C1 segment of cervical spinal cord (tissue), 14 donors: ENCODE measurements at places on chromosomes 4 and X.
A peak's percentile ranks its signal among the peaks of the same experiment; 100 is the strongest.

DNA sequence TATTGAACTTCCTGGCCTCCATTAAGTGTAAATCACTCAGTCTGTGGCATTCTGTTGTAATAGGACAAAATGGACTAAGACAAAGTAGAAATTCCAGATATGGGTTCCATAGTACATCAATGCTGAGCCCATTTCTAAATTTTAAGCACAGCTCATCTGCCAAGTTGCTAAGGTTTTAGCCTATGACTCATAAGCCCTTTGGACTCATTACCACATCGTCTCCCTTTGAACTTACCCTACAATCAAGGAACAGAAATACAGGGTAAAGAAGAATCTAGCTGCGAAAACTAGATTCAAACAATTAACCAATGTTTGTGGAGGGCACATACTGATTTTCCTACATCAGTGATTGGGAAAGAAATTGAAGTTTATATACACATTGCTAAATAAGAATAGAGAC is 31.8 kb downstream of the NAA11 start:
- no peak for DNase-seq

- no peak for DNase-seq
Observed at GRCh38 chr4:159027535-159027934, 75.3 kb upstream of the RAPGEF2 start.

DNA sequence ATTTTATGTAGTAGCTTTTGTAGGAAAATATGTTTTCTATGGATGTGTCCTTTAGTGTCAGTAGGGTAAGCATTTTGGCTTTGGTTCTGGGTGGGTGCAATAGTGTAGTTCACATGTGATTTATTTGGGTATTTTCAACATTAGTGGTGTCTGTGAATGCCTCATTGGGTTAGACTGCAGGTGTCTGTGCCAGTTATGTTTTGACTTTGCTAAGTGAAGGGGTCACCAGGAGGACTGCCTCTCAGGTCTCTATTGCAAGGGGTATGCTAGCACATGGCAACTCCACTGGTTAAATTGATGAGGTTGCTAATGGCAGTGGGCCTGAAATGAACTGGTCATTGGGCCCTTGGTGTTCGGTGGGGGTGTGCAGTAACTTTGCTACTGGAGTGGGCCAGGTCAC is 467.1 kb downstream of the NAF1 start:
- no peak for DNase-seq

- DNase-seq, result no peak
Observed at GRCh38 chrX:151702026-151702714, 6.9 kb downstream of the PRRG3 start.

DNA sequence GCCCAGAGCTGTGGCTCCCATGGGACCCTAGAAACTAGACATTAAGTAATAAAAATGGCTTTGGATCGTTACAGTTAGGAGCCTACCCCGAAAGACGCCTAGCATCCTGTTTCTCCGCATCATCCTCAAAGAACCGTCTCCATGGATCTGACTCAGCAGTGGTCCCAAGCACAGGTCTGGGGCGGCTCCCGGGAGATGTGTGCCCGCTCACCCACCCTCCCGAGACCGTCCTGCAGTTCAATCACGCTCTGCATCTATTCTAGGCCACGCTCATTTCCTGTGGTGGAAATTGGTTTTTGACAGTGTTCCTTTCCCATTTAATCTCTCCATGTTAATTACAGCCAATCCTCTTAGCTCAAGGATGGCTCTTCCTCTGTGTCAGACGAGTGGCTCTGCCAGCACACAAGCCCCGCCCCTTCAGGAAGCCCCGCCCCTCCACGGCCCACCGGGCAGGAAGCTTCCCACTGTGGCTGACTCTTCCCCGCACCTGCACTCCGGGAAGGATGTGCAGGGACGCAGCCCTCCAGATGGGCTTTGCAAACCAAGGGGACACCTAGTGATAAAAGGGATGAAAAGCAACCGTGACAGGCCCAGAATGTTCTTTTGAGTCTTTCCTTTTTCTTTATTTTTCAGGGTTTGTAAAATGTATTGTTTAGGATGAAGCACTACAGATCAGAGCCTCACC is 34.5 kb upstream of the HELT start:
- DNase-seq, result peak; percentile 20

DNA sequence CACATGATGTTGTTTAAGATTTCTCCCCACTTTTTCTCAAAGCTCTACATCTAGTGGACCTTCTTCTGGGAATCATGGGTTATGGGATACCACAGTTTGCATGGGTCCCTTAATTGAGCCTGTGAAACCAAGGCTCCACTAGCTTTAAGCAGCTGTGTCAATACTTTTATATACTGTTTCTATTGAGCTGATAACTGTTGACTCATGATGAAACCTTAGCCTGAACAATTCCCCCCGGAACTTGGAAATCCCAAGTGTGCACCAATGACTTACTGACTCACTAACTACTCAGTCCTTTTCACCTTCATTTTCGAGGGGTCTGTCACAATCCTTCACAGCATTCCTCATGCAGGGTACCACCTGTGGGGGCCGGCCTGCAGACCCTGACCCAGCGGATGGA is 12.7 kb upstream of the SPIN4 start:
- DNase-seq, result no peak

- DNase-seq, result no peak
Observed at GRCh38 chr4:164087733-164088132, 593.2 kb downstream of the TMA16 start.

- peak; percentile 58 for DNase-seq
Observed at GRCh38 chr4:38179690-38180377, 219.6 kb downstream of the PTTG2 start.

DNA sequence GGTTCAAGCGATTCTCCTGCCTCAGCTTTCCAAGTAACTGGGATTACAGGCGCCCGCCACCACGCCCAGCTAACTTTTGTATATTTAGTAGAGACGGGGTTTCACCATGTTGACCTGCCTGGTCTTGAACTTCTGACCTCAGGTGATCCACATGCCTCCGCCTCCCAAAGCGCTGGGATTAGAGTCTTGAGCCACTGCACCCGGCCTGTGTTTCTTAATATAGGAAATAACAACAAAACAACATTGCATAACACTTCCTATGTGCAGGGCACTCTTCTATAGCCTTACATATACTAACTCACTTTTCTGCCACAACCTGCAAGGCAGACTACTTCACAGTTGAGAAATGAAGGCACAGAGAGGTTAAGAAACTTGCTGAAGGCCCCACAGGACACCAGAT is 12.8 kb upstream of the TMEM131L start:
- no peak for DNase-seq

- DNase-seq, result no peak
Observed at GRCh38 chr4:40309250-40309774, 25.8 kb upstream of the CHRNA9 start.

DNA sequence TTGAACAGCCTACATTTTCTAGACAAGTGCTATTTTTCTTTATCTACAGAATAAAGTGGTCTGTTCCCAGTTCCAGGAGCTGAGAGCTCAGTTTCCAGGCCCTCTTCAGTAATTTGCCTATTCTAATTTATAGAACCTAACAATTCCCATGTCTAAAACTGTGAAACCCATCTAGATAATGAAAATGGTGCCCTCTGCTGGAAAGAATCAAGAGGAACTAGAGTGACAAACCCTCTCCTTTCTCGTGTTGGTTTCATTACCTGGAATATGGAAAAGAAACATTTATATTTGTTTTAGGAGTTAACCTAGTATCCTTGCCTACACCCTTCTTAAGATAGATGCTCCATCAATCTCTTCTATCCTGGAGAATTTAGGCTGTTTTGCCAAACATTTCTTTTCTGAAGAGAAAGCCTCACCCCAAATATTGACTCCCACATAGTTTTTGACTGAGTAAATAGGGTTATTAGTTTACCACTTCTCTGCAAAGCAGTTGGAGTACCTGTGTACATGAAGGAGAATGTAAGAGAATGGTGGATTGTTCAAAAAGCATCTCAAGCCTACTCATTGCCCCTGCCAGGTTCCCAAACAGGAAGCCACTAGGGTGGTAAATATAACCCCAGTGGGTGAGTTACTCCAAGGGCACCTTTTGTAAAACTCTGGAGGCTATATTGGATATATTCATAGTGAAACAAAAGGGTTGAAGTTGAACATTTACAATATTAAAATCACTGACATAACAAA is 121.6 kb downstream of the RASL11B start:
- DNase-seq, result no peak

- no peak for DNase-seq
Observed at GRCh38 chrX:12986164-12986779, 11.4 kb downstream of the TMSB4X start.

DNA sequence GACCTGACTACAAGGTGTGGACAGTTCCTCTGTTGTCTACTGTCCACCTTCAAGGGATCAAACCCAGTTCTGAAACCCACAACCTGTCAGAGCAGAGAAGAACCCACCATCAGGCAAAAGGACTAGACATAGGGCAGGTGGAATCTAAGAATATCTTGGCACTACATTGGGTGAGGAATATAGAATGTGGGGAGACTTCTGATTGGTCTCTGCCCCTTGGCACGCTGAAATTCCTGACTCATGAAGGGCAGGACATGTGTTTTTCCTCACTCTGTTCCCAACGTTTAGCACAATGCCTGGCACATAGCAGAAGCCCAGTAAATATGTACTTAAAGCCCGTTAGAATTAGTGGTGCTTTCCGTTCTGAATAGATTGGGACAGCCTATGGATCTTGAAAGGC is 59.3 kb downstream of the TSPAN7 start:
- DNase-seq, result no peak

- no peak for DNase-seq
Observed at GRCh38 chrX:1178580-1179057, 33.8 kb downstream of the CRLF2 start.

DNA sequence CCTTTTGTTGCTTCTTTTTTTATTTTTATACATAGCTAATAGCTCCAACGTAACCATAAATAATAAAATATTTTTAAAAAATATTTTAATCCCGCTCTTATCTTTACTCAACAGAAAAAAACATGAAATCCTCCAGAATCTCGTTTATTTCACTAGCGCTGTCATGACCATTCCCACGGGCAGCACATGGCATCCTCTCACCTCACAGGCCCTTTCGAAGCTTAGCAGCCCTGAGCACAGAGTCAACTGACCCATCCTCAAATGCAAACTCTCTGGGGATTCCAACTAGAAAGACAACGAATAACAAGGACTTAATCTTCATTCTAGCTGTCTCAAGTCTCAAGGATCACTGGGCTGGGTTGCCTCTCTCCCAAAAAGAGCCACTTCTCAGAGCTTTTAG is 285.9 kb upstream of the PPARGC1A start:
- no peak for DNase-seq

DNA sequence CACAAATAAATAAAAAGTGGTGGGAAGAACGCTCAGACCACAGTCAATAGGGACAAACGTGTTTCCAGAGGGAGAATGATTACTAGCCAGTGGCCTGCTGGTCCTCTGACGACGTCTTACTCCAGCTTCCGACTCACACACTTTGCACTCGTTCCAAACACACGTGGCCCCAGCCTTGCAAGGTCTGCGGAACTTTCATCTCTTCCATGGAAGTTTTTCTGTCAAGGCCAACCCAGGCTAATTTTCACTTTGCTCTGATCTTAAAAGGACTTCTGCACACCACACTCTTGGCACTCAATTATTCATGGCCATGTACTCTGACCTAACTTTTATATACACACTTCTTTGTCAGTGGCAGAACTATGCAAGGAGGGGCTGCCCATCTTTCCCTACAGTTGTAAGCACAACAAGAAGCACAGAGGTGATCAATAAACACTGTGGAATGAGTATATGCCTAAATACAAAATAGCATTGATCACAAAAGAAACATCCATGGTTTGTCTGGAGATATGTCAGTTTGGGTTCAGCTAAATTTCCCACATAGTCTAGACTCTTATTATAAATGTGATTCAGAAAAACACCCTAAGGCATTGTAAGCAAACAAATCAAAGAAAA is 69.4 kb downstream of the STX18 start:
- DNase-seq, result no peak

DNA sequence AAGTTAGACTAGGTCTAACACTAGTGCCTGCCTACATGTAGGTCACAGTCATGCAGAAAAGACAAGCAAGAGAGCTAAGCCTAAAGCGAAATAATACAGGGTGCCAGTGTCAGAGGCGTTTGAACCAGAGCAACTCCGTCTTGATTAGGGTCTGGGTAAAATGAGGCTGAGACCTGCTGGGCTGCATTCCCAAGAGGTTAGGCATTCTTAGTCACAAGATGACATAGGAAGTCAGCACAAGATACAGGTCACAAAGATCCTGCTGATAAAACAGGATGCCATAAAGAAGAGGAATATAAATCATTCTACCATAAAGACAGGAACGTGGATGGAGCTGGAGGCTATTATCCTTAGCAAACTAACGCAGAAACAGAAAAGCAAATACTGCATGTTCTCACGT is 120.9 kb downstream of the BEND2 start:
- no peak for DNase-seq

GRCh38 chr4:124018383-124019317 is 622.1 kb downstream of the SPRY1 start:
- DNase-seq, result no peak

- DNase-seq, result no peak
Observed at GRCh38 chr4:83231620-83232076, 53.0 kb downstream of the COQ2 start.

DNA sequence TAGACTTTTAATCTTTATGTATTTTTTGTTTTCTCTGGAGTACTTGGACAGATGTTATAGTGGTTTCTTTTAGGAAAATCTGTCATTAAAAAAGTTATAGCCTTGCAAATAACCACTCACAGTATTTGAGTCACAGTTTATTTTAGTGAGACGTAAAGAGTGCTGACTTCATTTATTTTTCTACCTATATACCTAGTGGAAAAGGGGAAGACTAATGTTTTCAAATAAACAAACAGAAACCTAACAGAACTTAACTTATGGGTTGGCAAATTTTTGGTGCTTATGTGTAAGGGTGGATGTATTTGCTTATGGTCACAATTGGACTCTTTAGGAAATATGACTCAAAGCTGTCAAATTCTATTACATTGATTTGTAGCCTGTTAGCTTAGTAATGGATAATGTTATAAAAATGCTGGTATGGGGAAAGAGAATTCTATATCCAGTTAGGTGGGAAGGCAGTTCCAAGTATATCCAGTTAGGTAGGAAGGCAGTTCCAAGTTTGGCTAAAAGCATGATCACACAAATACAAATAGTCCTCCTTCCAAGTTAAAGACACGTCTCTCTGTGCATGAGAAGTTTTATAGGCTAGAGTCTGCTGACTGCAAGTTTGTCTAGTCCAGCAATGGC is 61.9 kb downstream of the SLC9A6 start:
- no peak for DNase-seq

GRCh38 chrX:68916891-68917290 is 88.1 kb downstream of the EFNB1 start:
- DNase-seq, result no peak

DNA sequence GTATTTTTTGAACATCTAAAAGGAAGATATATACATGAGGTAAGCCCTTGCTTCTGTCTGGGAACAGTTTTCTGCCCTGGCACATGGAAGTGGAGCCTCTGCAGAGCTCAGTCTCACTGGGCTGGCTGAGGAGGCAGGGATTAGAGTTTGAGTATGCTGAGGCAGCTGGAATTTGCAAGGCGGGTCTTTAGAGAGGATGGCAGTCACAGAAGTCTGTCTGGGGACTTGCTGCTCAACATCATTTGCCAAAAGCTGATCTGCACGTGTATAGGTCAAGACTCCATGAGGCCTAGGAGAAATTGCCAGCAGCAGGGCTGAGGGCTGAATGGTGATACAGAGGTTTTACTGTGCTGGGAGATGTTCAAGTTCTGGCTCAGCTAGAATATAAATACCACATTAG is 163.6 kb upstream of the ANK2 start:
- DNase-seq, result no peak

GRCh38 chrX:119726900-119727555 is 31.4 kb upstream of the SOWAHD start:
- DNase-seq, result no peak
